Posterior vena cava (tissue), 2 donors: ENCODE measurements at places on chromosomes 2 and 18. TPM values are rescaled to one million over a fixed set of nuclear protein-coding genes. Genes with fewer than 3 reads are reported as not detected.

DNA sequence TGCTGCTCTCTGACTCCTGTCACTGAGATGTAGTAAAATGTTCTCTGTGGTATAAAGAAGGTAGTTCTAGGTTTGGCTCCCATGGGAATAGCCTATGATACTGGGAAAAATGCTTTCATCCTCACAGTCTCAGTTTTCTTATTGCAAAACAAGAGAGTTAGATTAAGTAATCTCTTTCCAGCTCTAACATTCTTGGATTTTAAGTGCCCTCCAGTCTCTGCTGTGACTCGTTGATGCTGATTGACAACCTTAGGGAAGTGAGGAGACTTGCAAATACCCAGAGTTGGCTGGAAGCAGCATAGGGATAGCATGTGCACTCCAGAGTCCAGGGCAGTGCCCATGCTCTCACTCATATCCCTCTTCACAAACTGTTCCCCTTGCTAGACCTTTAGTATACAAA, 534.9 kb downstream of the SLC4A3 start:
- no peak for DNase-seq

DNA sequence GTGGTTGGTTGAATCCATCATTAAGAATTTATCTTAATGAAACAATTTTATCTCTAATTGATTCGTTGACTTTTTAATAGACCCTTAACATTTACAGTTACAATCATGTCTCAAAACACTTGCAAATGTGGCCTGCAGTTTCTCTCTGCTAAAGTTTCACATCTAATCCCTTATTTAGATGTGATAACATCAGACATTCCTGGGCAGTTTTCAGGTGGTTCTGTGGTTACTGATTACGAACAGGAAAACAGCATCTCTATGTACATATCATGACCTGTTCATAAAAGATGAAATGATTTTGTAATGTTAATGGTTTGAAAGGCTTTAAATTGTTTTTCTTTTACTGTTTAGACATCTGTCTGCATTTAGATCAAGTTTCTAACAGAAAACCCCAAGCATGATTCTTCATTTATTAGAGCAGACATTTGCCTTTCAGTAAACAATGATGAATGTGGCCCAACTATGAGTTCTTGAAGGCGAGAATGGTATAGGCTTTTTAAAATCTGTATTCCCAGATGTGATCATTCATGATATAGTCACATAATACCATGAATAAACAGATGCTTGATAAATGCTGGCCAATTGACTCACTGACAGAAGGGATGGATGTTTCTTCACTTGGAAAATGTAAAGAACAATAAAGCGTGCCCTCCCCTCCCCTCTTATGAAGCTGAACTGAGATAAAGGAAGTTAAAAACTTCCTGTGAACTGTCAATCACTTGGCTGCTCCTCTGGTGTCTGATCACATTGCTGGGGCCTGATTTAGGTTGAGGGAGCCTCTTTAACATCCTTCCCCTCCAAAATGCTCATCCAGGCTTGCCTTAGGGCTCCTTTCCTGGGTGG, 3.5 kb downstream of the CAPN14 start:
- DNase-seq: no peak

DNA sequence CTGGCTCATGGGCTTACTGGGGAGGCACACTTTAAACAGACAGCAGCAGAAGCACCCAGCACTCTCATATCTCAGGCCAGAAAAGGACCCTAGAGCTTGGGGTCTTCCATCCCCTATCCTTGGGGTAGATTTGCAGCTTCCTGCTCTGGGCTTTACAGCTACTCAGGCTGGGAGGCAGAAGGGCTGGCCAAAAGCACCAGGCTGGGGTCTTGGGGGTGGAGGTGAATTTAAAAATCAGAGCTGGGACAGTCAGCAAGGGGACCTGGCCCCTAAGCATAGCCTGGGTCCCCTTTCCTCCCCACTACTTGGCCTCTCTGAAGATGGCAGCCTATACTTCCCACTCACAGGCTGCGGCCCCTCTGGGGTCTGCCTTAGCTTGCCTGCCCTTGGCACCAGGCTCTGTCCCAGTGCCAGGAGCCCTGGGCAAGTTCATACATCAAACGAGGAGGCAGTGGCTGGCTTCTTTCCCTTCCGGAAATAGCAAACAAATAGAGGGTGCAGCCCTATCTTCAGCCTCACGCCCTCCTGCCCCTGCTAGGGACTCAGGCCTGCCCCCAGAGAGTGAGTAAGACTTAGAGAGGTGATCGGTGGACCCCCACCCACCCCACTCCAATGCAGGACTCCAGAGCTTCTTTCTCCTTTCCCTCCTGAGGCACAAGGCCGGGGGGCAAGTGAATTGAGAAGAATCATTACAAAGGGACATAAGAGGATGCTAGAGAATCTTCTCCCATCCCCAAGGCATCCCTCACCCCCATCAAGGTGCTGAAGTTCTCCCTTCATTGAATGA, 26.0 kb upstream of the TNS1 start:
- no peak for DNase-seq

NOSTRIN gene
- 18.7 TPM for total RNA-seq

- DNase-seq: no peak
These were observed 18.9 kb upstream of the THOC1 start for GRCh38 chr18:286515-287310.

- no peak for DNase-seq
These were observed 15.2 kb downstream of the NABP1 start for GRCh38 chr2:191693166-191693565.

DNA sequence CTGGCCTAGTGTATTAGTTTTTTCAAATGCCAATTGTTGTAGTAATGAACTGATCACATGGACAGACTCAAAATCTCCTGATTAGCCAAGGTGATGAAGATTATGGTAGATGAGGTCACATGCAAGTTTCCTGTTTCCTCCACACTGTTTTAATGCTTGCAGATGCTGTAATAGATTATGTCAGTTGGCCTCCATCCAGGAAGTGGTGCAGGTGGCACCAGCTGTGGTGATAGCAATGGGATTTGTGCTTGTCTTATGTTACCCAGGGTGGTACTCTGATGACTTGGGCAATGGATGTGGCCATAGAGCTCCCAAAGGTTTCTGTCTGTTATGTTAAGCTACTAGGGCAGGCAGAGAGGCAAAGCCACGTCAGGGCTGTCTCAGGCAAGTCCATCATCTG, 332.9 kb upstream of the DDX18 start:
- DNase-seq: no peak

ACVR1C gene
- total RNA-seq: 0.19 TPM

SERPINB4 gene
- total RNA-seq: not detected

C2orf72 gene
- total RNA-seq: not detected

GRCh38 chr2:78993518-78994148, 31.9 kb upstream of the REG3G start:
- DNase-seq: no peak

PROKR1 gene
- total RNA-seq: not detected

DNA sequence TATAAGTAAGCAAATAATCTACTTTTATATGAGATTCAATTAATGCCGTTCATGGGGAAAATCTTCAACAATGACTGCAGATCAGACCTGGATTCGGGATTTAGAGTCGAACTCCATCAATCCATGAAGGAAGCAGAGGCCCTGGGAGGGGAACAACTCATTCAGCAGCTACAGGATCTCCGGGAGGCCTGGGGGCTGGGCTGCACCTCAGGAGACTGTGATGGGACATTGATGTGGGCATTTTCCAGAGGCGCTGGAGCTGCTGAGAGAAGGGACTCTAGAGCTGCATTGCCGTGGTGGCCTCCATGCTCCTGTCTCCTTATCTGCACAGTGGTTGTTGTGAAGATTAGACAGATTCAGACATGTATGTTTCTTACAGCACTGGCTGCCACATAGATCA, 76.9 kb downstream of the MYT1L start:
- no peak for DNase-seq

GRCh38 chr18:9366126-9366714, 31.6 kb downstream of the TWSG1 start:
- DNase-seq: no peak

DNA sequence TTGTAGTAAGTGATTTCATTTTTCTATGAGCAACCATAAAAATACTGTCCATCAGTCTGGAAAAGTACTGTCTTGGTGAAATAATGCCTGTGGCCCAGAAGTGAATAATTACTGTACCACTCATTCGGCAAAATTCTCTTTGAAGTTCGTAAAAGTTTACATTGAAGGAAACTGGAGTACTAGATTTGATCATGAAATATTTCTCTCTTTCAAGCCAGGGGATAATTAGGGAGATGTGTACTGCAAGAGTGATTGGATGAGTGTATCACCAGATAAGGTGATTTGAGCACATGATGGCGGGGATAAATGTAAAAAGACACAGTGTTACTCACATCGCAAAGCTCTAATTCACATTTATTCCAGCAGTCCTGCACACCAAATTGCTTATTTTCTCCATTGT, 883.2 kb upstream of the PIK3C3 start:
- no peak for DNase-seq

GRCh38 chr2:96330407-96330806, 5.2 kb upstream of the NCAPH start:
- no peak for DNase-seq

CFC1 gene
- not detected for total RNA-seq

DNA sequence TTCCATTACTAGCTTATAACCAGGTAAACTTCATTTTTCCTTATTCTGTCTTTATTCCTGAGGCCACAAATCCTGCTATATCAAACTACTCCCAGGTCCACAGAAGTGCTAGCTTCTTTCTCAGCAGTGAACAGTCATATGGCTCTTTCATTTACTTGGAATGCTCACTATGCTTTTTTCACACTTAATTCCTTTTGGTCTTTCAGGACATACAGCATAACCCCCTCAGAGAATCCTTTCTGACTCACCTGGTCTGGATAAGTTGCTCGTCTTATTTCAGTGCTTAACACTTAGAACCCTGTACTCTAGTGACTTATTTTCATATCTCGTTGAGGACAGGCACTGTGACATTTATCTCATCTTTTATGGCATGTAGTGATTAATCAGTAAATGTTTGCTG, 325.0 kb upstream of the UBE2E3 start:
- DNase-seq: no peak

NEB gene
- total RNA-seq: 1.8 TPM

IL1A gene
- not detected for total RNA-seq

CCNT2 gene
- total RNA-seq: 34.0 TPM
